Fibroblast of gingiva (primary cell): ENCODE measurements at places on chromosomes 4 and X.
A peak's percentile ranks its signal among the peaks of the same experiment; 100 is the strongest.

DNA sequence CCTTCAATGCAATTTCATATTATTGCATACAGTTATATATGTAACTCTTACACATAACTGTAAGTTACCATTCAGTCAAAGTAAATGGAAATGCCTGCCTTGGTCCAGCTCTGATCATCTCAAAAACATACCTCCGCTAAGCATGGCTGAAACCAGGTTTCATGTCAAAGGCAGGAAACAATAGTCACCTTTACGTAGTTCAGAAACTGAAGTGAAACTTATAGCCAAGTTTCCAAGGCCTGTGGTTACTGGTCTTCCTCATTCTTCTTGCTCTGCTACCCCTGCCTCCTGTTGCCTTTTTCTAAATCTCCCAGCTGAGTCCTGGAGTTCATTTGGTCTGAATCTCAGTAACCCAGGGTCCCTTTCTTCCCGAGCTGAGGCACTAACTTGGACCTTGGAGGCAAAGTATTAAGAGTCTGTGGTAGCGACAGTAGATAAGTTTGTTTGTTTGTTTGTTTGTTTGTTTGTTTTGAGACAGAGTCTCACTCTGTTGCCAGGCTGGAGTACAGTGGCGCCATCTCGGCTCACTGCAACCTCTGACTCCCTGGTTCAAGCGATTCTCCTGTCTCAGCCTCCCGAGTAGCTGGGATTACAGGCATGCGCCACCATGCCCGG lies 30.8 kb downstream of the DAPP1 start:
- DNase-seq, result no peak

- DNase-seq, result peak; percentile 77
Measured at GRCh38 chrX:9566150-9566621, 101.3 kb downstream of the TBL1X start.

DNA sequence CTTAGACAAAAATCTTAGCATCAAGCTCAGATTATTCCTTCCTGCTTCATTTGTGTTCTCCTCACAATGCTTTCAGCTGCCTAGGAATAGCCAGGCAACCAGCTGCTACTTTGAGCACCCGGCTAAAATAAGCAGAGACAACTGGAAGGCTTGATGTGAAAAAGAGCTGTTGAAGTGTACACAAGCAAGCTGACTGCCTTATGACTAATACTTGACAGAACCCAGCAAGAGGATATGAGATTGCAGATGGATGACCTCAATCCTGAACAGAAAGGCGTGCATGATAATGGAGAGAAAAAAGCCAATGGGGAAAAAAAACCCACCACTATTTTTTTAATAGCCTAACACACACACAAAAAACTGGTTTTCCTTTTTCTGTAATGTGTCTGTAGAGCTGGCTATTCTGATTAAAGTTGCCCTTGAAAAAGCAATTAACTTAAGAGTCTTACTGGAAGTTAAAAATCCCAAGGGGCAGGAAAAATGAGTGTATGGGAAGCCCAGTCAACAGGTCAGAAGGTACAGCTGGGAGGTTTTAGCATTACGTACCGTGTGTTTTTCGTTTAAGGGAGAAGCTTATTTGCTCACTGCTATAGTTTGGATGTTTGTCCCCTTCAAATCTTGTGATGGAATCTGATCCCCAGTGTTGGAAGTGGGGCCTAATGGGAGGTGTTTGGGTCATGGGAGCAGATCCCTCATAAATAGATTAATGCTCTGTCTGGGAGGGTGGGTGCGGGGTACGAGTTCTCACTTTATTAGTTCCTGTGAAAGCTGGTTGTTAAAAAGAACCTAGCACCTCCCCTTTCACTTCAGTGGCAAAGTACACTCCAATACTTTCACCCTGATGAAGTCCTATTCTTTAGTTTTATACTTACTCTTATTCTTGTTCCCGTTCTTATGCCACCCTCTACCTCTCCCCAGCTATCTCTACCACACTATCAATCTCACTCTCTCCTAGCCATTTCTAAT lies 37.1 kb upstream of the HERC6 start:
- peak; percentile 85 for DNase-seq

GRCh38 chr4:89022426-89023128 lies 34.4 kb downstream of the FAM13A start:
- DNase-seq, result no peak

- no peak for DNase-seq
Measured at GRCh38 chr4:160319221-160319867, 1216.5 kb downstream of the RAPGEF2 start.

DNA sequence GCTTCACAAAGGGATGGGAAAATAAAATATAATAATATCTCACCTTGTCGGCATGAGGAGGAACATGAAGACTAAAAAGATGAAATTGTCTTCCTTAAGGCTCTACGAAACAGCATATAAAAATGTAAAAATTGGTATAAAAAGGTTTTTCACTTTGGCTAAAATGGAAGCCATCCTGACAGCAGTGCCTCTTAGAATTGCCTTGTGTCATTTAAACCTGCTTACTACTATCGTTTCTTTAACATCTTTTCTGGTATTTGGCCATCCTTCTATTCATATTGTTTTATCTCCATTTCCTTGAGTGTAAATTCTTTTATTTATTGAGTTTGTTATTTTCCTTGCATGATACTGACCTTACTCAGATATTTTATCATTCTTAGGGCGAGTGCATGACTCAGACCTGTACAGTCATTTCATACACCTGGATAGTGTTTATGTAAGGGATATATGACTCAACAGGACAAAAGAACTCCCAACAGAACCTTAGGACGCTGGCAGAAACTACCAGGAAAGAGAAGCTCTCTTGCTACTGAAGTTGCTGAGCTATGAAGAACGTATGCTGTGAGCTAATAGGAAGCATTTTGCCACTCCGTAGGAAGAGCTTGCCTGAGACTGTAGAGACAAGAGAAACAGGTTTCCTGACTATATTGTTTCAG lies 5.8 kb upstream of the CDKN2AIP start:
- DNase-seq, result no peak

DNA sequence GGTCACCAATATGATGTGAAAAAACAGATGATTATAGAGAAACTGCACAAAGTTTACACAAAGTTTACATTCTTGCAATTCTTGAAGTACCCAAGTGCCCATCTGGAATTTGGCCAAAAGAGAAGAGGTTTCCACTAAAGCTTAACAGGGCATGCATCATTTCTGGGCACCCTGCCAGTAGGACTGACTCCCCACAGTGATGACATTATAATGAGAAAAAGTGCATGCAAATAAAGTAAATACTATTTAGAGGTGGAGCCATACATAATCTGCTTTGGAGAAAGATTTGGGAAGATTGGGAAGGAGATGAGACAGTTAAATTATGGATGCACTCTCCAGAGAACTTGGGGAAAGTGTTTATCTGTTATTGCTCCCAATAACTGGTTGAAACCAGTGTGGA lies 93.7 kb upstream of the TRPC3 start:
- peak; percentile 98 for DNase-seq

GRCh38 chrX:133681421-133681820 lies 266.1 kb upstream of the GPC4 start:
- no peak for DNase-seq

DNA sequence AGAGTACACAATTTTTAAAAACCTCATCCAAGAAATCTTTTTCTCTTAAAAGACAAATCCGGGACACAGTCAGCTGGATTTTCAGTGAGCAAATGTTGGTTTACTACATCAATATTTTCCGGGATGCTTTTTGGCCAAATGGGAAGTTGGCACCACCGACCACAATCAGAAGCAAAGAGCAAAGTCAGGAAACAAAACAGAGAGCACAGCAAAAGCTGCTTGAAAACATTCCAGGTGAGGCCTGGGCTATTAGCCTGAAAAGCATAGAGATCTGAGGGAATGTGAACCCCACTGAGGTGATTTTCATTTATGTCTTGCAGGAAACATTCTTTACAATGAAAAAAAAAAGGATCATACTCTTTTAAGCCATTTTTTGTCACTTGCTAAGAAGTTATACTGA lies 33.9 kb downstream of the LRP2BP start:
- no peak for DNase-seq

GRCh38 chrX:129631849-129632248 lies 22.9 kb downstream of the APLN start:
- DNase-seq, result no peak

DNA sequence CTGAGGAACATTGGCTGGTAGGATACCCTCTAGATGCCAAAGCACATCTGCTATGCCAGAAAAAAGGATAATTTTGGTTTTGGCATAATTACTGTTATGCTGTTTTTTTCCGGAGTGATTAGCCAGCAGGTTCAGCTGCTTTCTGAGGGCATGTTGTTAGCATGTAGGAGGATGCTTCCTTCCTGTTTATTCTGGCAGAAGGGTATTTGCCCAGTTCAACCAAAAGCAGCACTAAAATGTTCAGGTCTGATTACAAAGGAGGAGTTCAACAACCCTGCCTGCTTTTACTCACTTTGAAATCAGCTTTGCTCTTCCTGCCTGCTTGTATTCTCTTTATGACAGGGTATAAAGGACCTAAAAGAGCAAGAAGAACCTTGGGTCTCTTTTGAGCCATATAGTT lies 21.9 kb downstream of the ERCC6L start:
- peak; percentile 1 for DNase-seq

- no peak for DNase-seq
Measured at GRCh38 chr4:8534129-8534528, 46.1 kb upstream of the GPR78 start.

GRCh38 chr4:173520921-173521466 lies 9.0 kb downstream of the HAND2 start:
- no peak for DNase-seq

DNA sequence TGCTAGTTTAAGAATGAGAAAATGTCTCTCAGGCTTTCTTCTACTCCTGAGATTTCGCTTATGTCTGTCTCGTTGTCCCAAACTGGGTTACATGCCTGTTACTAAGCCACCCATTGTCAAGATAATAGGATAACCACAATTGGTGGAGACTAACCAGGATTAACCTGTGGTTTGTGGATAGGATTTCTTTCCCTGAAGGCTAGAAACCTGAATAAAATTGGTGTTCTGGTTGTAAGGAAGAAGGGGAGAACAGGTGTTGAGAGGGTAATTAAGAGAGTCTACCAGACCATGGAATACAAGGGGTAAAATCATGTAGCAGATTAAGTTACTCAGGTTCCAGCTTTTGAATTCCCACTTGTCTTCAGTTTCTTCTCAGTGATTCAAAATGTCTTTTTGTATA lies 225.4 kb downstream of the CPE start:
- no peak for DNase-seq

DNA sequence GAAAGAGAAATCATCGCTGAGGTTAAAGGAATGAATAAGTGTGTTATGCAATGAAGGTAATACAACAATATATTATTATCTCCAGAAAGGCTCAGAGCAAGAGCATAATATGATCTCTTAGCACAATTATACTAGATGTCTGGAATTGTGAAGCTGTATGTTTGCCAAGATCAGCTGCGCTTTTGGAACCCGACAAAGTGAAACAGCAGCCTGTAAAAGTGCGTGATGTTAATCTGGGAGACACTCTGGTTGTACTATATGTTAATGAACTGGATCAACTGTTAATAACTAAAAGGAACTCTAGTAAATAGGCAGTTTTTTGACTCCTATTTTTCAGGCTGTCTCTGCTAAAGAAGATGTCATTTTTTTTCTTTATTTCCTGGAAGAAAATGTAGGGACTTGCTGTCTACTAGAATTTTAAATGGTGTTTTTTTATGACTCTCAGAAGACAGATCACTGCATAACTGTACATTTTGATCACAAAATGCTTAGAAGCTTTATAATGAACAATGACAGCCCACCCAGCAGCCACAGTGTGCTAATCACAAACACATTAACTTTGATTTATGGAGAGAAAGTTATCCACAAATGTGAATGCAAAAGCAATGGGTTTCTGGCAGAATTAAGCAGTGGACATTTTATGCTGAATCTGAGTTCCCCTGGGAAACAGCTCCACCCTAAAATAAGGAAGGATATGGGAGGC lies 50.2 kb downstream of the UGT2B28 start:
- no peak for DNase-seq
